ENCODE measurements at places on chromosomes 1 and 21.

- DNase-seq, result no peak
Observed at GRCh38 chr1:203048555-203049051, 22.3 kb downstream of the PPFIA4 start.

DNA sequence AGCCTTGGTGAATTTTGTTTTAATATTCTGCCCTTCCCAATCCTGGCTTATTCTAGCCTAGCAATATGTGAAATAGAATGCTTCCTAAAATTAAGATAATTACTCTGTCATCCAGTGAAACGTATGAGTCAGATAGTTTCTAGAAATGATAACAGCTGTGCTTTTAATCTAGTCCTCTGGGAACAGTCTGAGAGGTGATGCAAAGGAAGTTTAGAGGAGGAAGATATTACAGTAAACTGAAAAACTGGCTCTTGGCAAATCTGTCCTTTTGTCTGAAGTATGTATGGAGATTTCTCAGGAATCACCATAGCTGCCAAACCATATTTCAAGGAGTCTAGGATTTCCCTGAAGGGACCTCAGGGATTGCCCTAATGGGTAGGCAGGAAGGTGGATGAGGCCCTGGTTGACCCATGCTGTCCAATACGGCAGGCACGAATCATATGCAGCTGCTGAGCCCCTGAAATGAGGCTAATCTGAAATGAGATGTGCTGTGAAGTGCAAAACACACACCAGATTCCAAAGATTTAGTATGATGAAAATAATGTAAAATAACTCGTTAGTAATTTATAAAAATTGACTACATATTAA is 70.8 kb upstream of the LBR start:
- no peak for DNase-seq

GRCh38 chr1:58649555-58649954 is 50.3 kb downstream of the MYSM1 start:
- no peak for DNase-seq

DNA sequence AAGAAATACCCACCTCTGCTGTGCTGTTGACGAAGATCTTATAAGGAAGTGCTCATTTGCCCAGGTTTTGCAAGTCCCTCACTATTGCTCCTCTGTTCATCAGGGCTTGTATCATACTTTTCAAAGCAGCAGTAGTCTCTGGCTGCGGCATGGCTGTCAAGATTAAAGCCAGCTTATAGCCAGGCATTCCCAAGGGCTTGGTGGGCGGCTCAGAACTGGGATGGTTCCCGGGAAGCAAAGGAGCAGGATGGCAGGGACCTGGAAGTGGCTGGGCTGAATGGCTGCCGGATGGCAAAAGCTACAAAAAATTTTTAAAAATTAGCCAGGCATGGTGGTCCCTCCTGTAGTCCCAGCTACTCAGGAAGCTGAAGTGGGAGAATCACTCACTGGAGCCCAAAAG is 16.7 kb upstream of the SH3BGRL3 start:
- no peak for DNase-seq

DNA sequence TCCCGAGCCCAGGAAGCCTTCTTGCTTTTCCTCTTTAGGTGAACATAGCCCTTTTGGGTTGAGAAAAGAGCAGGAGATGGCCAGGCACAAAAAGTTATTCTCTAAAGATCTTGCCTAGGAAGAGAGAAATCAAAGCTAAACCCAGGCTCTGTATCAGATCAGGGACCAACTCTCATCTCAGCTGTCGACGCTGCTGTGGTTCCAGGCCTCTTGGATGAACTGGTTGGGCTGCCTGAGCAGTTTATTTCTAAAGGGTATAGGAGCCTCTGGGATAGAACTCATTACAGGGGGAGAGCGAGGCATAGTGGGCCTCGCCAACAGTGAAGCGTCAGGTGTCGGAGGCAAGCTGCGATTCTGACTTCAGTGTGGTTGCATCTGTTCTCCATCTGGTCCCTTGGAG is 82.6 kb upstream of the F3 start:
- DNase-seq, result no peak

All from vagina (tissue), 2 donors.